ENCODE measurements at places on chromosomes 2 and 18. TPM values are rescaled to one million over a fixed set of nuclear protein-coding genes. Genes with fewer than 3 reads are reported as not detected.

DNA sequence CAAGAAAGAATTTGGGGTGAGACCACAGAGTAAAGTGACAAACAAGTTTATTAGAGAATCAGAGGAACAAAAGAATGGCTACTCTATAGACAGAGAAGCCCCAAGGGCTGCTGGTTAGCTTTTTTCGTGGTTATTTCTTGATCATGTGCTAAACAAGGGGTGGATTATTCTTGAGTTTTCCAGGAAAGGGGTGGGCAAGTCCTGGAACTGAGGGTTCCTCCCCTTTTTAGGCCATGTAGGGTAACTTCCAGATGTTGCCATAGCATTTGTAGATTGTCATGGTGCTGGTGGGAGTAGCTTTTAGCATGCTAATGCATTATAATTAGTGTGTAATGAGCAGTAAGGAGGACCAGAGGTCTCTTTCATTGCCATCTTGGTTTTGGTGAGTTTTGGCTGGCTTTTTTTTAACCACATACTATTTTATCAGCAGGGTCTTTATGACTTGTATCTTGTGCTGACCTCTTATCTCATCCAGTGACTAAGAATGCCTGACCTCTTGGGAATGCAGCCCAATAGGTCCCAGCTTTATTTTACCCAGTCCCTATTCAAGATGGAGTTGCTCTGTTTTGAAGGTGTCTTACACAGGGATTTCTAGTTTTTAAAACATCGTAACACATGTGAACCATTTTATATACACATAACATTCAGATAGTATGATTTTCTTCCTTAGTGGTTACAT is 77.8 kb downstream of the MYO1B start:
- no peak for DNase-seq

DNA sequence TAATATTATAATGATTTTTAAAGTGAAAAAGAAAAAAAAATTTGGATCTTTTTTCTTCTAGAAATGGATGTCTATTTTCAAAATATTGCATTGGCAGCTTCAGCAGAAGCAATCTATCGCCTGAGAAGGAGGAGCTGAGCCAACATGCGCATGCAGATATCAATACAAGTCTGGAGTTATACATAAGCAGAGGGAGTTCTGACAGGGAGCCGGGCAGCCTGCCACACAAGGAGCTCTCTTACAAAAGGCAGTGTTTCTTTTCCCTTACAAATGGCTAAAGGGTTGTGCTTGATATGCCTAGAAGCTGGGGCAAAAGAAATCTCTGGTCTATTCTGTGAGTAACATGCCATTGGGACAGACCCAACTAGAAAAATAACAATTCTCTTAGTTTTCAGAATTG is 291.9 kb upstream of the TRIB2 start:
- DNase-seq = no peak

DNA sequence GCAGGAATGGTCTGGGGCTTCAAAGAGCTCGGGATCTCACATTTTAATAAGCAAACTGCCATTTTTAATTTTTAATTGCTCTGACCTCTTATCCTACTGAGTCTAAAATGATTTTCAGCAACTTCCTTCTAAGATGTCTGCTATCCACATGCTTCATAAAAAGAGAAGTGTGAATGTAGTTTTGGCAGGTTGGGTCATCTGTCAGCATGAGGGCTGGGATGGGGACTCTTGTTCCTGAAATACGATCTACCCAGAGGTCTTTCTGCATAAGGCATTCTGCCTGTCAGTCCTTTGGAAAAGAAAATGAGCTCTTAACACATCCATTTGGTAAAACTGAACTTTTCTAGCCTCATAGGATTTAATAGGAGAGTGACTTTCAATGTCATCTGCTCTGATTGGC is 252.8 kb upstream of the APCDD1 start:
- no peak for DNase-seq

Gene ZNF236
- total RNA-seq = 10.9 TPM
